ENCODE measurements at places on chromosomes 12 and 14.

DNA sequence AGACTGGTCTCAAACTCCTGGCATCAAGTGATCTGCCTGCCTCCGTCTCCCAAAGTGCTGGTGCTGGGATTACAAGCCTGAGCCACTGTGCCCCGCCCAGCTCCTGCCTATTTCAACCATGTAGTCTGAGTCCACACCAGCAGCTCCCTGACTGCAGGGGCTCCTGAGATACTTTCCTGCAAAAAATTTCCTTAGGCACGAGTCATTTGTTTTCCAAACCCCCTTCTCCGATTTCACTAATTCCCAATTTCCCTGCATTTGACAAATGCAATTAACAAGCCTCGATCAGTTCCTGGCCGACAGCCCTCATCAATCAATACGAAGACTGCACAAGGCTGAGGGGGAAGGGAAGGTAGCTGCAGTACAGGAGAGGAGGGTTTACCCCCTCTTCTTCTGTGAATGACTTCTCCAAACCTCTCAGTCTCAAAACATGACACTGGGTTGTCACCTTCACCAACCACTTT is 10.1 kb downstream of the PSMB5 start:
- no peak for DNase-seq

DNA sequence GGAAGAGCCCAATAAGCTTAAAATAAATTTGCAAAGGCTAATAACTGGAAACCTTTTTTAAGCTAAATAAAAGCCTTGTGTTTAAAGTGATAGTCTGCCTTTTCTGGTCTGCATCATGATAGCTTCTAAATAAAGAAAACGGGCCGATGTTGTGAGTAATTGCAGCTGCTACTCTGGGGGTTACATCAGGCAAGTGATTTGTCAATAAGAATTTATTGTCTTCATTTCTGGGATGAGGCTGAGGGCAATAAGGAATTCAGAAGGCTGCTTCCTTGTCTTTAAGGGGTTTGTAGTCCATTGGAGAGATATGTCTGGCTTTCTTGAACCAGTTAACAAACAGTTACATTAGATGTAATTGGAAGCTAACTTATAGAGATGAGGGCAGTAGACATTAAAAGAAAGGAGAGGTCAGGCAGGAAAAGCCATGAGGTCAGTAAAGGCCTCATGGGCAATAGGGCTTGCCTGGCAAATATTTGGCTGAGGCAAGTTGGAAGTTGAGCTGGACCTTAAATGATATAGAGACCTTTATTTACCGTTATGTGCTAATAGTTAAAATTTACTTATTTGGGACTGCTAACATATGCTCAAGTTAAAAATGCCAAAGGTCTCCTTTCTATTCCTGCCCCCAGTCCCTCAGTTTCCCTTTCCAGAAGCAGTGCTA is 85.0 kb downstream of the CRADD start:
- no peak for DNase-seq

GRCh38 chr12:3141339-3142321 is 64.5 kb downstream of the TSPAN9 start:
- no peak for DNase-seq

DNA sequence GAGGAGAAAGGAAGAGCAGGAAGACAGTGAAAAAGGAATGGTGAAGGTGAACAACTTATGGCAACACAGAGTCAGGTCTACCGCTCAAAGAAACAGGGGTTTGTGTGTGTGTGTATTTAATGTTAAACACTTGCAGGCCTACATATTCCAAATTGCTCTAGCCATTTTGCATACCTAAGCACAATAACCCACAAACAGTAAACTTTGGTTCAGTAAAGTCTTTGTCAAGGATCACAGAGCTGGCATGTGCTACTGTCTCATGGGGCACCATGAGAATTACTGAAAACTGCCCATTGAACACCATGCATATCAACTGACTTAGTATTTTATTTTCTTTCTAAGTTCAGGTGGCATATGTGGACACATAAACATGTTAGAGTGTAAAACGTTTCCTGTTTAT is 163.6 kb downstream of the MDGA2 start:
- no peak for DNase-seq

DNA sequence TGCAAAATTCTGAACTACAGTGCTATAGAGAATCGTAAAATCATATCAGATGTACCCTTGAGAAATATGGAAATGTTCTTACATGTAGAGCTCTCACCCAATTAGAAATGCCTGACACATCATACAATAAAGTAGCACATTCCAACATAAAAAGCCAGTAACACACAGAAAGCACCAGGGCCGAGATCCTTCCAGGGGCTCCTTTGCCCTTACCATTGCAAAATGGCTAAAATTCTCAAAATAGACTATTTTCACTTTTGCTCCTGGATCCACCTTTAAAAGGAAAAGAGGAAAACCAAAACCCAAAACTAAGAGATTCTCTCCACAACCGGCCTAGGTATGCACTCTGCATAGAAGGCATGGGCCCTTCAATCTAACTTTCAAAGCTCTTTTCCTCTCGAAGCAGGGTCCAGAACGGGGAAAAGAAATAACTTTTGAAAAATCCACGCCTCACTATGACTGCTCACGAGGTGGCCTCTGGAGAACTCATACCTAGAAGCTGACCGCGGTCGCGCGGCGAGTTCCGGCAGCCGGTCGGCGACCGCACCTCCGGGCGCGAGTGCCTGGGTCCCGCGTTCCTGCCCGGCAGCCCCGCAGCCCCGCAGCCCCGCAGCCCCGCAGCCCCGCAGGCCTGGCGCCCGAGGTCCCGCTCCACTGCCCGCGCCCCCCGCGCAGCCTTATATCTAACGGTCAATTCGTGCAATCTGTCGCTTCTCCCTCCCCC is 2.7 kb downstream of the OTX2 start:
- DNase-seq: no peak

DNA sequence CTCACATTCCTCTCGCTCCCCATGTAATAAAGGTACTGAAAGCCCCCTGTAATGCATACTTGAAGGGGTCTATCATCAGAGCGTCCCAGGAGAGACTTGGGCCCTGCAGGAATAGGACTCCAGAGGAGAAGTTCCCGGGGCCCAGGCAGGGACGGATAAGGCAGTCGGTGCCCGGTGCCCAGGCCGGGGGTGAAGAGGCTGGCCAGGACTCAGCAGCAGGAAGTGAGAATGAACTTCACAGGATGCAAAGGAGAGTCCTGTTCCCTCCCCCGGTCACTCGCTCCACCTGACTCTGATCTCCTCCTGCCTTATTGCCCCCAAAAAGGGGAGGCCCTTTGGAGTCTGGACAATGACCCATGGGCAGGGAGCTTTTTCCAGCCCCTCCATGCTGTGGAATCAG is 40.2 kb downstream of the LRRC74A start:
- no peak for DNase-seq

GRCh38 chr12:62016021-62016420 is 244.2 kb upstream of the USP15 start:
- no peak for DNase-seq

DNA sequence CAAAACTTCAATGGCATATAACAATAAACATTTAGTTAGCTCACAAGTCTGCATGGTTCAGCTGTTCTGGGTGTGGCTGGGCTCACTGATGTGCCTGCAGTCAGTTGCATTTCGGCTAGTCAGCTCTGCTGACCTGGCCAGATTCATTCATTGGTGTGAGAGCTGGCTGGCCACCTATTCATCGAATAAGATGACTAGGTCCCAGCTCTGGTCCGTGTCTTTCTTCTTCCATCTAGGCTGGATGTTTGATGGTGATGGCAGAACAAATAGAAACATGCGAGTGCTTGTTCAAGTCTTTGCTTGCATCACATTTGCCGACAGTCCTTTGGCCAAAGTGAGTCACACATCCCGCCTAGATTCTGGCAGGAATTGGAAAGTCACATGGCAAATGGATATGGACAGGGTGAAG is 203.3 kb upstream of the CRY1 start:
- no peak for DNase-seq

DNA sequence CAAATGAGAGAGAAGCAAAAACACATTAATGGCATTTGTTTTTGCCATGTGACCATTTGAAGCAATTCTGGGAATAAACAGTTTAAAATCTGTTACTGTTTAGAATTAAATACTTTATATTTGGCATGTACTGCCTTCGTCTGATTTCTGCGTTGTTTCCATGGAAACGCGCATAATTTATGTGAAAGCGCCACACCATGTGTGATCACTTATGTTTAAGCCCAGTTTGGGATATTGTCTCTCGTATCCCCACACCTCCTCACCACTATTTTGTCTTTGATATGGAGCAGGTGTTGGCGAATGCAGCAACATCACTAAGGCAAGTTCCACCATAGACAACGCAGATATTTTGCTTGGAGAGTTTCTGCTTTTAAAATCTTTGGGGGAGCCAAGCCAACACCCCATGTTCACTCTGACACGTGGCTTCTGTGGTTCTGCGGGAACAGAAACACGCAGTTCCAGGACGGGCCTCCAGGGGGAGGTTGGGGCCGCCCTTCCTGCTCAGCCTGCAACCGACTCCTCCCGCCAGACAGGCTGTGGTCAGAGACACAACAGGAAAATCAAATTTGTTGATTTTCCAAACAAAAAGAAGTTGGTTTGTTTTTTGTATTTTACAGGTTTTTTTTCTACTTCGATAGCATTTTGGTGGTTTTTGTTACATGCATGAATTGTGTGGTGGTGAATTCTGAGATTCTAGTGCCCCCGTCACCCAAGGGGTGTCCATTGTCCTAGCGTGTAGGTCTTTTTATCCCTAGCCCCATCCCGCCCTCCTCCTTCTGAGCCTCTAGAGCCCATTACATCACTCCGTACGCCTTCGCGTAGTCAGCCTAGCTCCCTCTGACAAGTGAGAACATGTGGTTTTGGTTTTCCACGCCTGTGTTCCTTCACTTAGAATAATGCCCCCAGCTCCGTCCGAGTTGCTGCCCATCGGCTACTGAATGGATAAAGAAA is 101.9 kb upstream of the SFSWAP start:
- no peak for DNase-seq

DNA sequence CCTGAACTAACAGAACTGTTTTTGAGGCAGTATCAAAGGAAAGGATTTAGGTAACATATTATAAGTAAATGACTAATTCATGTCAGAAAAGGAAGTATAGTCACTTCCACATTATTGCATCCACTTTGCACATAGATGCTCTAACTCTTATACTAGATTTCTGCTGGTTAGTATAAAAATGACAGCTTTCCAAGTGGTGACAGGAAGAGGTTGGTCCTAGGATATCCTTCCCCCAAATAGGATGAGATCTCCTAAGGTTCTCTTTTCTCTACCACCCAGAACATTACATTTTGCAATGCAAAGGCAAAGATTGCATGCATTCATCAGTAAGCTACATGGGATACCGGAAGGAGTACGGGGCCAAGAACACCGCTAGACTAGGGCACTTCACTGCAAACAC is 15.2 kb downstream of the DAD1 start:
- DNase-seq: no peak

GRCh38 chr14:94051779-94052178 is 25.6 kb downstream of the OTUB2 start:
- no peak for DNase-seq

- DNase-seq: no peak
Measured at GRCh38 chr12:21826618-21826910, 52.1 kb upstream of the KCNJ8 start.

GRCh38 chr12:21337959-21338744 is 3.4 kb upstream of the SLCO1A2 start:
- no peak for DNase-seq

- no peak for DNase-seq
Measured at GRCh38 chr14:29648045-29648444, 279.6 kb downstream of the PRKD1 start.

- no peak for DNase-seq
Measured at GRCh38 chr14:31484754-31485153, 3.1 kb downstream of the GPR33 start.

DNA sequence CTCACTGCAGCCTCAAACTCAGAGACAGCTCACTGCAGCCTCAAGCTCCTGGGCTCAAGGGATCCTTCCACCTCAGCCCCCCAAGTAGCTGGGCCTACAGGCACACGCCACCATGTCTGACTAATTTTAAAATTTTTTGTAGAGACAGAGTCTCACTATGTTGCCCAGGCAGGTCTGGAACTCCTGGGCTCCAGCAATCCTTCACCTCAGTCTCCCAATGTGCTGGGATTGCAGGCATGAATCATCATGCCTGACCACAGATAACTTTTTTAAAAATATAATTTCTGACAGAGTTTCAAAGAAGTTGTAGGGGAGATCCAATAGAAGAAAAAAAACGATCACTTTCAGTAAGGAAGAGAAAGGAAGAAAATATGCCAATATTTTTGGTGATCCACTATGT is 189.7 kb upstream of the CDKN3 start:
- no peak for DNase-seq

DNA sequence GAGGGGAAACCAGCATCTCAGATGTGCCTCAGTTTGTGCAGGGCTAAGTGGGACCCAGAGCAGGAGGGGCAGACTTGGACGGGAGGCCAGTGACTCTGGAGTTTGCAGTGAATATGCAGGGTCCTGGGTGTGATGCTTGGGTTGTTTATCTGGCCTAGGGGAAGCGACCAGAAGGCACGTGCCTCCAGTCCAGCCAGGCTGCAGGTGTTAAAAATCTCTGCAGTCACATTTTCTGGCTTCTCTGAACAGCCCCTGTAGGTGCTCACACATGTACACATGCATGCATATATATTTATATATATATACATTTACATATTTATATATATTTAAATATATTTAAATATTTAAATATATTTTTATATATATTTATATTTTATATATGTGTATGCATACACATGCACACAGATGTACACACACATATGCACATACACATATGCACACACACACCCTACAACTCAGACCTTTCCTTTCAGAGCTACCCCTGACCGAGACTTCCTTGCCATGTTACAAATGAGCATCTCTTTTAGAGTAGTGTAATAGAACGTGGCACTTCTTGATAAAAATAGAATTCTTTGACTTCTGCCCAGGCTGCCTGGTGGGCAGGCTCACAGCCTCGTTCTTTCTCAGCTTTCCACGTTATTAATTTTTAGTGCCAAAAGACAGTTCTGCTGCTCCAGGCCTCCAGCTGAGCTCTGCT is 26.8 kb upstream of the TCL1B start:
- DNase-seq: no peak

GRCh38 chr12:51887476-51888315 is at the start of gene ANKRD33:
Gene ANKRD33 (plus strand): TSS chr12:51888103. CDS start chr12:51888187, 84 bp downstream.
- DNase-seq: no peak

Measured in KG1 (cell line).